Activated CD4-positive, alpha-beta T cell treated with anti-CD3 and anti-CD28 coated beads, Interleukin-10, Interleukin-2, amounts not matched to agents 100 ng/mL and 50 ng/mL, durations not matched to agents 16 hours and 8 hours (primary cell): ENCODE measurements at places on chromosomes 2 and 18.

GRCh38 chr2:103823847-103824246 lies 1030.1 kb upstream of the POU3F3 start:
- DNase-seq = no peak

DNA sequence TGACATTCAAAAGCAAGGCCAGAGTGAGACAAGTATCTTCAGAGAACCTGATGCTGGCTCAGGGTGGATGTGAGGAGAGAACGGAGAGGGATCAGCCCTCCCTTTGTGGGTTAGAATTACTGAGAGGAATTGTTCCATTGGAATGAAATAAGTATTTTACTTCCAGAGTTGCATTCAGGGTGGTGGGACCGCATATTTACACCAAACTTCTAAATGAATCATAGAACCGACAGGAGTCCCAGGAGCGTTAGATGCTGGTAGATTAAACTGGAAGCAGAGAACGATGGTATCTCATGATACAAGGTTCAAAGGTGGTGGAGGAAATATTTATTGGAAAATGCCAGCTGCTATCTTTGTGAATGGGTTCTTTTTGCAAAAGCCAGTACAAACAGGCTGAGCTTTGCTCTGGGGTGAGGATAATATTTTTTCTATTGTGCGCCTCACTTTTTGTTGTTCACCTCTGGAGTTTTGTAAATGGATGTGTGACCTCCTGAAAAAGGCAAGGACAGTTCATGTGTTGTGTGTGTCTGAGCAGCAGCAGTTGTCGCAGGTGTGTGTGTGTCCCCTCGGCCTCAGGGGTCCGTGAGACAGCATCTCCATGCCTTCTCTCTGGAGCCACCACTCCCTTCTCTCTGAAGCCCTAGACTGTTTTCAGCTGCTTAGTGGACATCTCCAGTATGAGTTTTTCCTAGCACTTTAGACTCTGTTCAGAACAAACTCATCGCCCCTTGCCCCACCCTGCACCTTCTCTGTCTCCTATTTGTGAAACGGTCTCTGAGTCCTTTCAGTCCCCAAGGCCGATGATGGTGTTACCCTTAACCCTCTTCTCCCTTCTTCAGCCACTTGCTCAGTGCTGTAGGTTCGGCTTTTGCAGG lies 17.8 kb downstream of the MTCL1 start:
- DNase-seq = no peak

DNA sequence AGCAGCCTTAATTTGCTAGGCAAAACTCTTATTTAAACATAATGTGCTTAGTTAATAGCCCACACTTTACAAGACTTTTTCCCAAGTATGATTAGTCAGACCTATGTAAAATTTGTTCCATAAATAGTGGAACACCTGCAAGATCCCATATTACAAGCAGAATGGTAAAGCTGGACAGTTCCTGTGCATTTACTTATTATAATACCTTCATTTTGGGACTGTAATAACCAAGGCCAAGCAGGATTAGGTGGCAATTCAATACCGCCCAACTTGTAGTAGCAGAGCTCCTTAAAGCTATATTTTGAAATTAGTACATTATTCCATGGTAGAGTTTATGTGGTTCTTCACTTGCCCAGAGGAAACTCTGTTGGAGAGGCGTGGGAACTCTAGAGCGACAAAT lies 431.5 kb upstream of the MMADHC start:
- DNase-seq = no peak

DNA sequence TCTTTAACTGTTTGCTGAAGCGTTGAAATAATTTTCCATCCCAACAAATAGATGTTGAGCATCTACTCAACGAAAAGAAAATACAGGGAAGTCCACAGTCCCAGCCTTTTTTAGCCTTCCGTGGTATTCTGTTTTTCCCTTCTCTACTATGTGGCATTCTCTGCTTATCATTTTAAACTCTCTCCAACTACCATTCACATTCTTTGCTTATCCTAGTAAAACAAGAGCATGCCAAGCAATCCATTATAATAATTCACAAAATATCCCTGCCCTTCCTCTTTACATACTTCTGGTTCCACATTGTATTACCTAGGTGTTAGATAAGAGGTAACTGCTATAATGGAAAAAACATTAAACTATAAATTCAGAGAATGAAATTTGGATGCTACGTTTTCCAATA lies 1.6 kb upstream of the SESTD1 start:
- DNase-seq = no peak

DNA sequence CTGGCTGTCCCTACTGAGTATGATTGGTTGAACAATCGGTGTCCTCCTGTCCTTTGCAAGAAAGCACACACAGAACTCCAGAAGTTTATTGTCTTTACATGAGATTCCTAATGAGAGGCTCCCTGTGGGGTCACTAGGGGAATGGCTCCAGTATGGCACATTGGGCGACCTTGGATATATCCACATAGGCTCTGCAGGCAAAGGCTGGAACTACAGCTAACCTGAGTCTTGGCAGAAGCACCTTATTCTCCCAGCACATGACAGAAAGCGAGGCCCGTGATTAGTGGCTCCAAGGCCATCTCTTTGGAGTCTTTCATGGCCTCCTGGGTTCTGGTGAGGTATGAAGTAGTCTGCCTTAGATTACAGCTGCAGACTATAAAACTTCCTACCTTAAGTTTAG lies 49.0 kb downstream of the ZDBF2 start:
- no peak for DNase-seq

DNA sequence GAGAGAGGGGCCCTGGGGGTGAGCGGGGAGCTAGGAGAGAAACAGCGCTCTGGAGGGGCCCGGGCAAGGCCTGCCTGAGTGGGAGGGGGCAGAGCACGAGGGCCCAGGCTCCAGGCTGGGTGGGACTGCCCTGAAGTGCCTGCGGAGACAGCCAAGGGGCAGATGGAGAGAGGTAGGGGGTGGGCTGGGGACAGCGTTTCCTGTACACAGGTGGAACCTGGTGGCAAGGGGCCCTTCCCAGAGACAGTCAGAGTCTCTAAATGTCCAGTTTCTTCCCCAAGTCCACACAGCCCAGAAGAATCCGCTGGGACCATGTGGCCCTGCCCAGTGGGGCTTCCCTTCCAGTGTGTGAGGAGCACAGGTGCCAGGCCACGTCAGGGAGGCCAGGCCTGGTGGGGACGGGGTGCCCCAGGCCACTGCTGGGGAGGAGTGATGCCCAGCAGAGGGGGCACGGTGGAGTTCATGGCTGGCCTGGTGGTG lies 1.7 kb upstream of the GPR35 start:
- no peak for DNase-seq

- DNase-seq = no peak
Measured at GRCh38 chr18:58049000-58049688, 5.1 kb downstream of the NEDD4L start.

DNA sequence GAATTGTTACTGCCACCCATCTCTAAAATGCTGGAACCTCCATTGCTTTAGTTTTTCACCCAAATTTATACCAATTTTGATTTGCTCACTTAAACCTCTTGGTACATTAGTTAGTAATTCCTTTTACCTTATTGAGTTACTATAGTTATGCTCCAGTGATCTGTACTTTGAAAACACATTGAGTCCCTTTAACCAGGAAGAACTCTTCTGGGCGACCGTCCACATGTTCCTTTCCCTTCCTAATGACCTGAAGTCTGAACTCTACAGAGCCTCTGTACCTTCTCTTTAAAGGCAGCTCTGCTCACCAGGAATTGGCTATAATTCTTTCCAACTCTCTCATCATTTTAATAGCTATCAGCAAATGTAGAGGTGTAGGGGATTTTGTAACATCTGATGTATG lies 290.0 kb downstream of the NEDD4L start:
- DNase-seq = no peak

DNA sequence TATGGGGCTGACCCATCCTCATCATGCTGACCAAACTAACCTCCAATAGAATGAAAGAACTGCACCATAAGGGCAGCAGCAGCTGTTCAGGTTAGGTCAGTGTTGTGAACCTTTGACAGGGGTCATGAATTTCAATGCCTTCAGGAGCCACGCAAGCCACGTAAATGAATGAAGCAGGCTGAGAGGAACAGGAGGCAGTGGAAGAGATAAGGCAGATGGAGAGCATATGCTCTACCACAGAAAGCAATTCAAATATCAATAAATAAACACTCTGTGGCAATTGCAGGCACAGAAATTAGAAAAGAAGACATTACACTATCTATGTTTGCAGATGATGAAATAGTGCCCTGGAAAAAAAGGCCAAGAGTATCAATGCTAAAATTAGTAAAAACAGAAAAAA lies 56.3 kb downstream of the SCG2 start:
- DNase-seq = no peak

DNA sequence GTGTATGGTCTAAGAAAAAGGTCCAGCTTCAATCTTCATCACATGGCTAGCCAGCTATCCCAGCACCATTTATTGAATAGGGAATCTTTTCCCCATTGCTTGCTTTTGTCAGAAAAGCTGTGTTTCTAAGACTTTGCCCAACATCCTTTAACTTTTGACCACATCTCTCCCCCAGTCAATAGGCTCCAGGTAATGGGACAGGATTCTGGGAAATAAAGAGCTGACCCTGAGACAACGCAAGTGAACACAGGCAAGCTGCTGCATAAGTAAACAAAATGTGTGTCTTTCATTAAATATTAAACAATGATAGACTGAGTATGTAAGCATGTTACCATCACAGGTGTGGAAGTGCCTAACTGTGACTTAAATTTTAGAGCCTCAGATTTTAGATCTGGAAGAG lies 23.0 kb downstream of the FAM110C start:
- DNase-seq = no peak

DNA sequence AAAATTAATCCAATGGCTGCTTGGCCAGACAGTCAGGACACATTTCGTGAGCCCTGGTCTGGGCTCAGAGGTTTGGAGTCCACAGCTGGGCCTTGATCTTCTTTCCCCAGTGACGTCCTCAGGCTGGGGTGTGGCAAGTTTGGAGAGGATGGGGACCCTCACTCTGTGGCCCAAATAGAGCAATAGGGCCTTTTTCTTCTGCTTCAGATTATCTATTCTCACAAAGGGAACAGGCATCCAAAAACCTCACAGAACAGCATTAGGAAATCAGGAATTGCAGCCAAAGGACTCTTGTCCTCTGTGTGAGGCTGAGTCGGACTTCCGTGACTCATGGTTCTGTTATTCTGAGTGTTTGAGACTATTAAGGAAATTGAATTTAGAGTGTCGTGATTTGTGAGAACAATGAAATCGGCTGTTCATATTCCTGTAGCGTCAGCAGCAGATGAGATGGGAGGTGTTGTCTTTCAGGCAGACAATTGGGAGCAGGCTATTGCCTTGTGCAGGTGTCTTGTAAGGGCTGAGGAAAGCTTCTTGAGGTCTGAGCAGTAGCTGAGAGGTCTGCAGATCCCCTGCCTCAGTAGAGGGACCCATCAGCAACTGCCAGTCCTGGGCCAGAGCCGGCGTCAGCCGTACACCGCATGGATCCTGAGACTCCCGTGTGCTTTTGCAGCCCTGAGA lies 113.8 kb downstream of the SH3RF3 start:
- DNase-seq = no peak

DNA sequence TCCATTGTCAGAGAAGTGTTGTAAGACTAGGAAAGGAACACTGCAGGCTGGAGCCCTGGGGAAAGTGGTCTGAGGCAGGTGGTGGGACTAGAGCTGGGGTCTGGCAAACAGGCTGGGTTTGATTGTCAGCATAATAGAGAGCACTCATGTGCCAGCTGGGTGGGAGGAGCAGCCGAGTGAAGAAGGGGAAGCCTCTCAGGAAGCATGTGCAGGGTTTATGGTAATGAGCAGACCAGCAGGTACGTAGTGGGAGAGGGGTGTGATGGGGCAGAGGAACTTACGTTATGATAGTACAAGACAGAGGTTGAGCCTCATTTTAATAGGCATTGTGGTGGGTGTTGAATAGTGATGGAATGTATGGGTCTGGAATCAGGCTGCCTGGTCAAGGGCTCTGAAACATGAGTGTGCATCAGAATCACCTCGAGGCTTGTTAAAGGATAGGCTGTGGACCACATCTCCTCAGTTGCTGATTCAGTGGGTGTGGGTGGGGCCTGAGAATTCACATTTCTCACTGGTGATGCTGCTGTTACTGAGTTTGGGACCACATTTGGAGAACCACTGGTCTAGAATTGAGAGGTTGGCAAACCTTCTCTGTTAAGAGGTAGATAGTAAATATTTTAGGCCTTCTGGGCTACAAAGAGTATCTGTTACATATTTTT lies 1.7 kb upstream of the MGAT5 start:
- peak; percentile 67 for DNase-seq

DNA sequence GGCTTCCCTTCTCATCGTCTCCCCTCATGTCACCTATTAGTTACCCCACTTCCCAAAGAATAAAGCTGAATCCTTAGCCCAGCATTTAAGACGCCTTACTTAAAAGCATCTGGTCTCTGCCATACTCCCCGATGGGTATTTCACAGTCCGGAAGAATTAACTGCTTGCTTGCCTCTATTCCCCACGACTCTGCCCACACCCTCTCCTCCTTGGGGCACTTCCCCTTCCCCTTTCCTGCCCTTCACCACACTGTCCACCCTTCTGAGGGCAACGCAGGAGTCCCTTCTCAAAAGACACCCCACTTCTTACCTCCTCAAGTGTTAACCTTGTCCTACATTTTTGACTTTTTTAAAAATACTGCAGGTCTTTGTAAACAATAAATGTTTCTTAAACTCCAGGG lies 60.1 kb upstream of the RMP24 start:
- DNase-seq = no peak

GRCh38 chr2:200305797-200306195 lies 697 bp upstream of the SPATS2L start:
- peak; percentile 14 for DNase-seq

DNA sequence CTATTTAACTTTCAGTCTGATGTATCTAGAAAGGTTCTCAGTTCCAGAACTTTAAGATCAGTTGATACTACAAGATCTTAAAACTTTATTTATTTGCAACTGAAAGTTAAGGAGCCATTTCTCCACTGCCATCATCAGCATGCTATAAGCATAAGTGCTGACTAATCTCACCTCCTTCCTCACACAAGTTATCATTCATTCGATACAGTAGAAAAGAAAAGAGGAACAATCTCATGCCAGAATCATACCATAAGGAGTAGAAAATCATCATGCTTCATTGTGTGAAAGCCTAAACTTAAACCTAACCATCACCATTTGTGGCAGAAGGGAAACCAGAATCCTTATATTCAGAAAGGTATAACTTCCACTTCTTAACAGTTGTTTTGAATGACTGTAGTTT lies 176.6 kb upstream of the NRXN1 start:
- DNase-seq = no peak

GRCh38 chr2:184581391-184581790 lies 16.9 kb upstream of the ZNF804A start:
- no peak for DNase-seq

GRCh38 chr2:218082586-218083351 lies 13.7 kb downstream of the RUFY4 start:
- no peak for DNase-seq

DNA sequence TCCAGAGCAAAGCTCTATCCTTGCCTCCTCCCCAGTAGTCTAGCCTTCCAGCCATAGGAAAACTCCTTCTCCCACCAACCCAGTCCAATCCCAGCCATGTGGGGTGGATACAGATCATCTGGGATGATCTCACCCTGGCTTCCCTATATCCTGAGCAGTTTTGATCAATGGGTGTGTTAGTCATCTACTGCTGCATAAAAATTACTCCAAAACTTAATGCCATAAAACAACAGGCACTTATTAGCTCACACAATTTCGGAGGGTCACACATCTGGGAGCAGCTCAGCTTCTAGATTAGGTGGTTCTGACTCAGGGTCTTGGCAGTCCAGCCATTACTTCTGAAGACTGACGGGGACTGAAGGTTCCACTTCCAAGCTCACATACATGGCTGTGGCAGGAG lies 190.4 kb downstream of the SPP2 start:
- no peak for DNase-seq

GRCh38 chr2:84643991-84644390 lies 127.7 kb downstream of the DNAH6 start:
- no peak for DNase-seq
